ENCODE measurements at places on chromosomes 3 and 15.

GRCh38 chr15:76947454-76947853, 15.9 kb downstream of the RCN2 start:
- no peak for DNase-seq

DNA sequence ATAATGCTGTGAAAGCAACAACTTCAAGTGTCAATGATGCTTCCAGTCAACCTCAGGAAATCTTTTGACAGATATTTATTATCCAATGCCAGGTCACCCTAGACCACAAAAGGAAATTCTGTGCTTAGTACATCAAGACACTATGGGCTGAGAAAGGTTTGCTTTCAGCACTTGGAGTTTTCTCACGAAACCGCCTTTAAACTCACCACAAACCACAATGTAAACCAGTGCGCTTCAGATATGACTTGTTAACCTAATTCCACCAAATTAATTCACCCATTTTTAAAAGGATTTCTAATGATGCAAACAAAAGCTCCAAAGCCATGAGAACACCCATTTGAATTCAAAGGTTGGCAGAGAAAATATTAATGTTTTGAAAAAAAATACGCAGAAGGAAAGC, 292.9 kb upstream of the NR2F2 start:
- DNase-seq, result no peak

- no peak for DNase-seq
Measured at GRCh38 chr3:111236836-111237713, 165.5 kb downstream of the NECTIN3 start.

DNA sequence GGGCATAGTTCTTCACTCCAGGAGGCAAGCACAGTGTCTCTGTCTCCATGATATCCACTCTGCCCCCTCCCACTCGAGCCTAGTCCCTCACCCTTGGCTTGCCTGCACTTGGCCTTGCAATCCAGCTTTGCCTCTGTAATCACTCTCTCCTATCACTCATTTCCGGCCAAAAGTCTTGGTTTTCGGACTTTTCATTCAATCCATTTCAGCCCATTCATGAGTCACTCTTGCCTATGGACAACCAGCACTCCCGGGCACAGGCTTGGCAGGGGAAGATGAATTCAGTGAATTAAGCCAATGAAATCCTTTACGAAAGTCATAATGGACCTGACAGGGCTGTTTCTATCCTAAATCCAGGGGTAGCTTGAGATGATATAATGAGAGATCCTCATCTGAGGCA, 21.7 kb downstream of the DAZL start:
- no peak for DNase-seq

DNA sequence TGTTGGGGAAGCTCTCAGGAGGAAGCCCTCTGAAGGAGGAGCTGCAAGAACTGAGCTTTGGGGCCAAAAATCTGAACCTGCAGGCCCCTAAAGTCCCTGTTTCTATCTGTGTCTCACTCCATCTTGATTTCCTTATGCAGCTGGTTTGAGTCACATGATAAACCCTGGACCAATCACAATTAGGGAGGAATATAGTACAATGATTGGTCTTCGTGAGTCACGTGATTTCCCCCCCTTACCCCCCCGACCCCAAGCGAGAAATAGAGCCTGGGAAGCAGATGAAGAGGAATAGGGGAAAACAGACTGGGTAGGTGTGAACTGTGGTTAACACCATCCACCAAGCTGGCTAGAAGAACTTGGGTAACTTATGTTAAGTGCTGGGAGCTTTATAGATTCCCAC, 12.9 kb downstream of the CRABP1 start:
- DNase-seq, result no peak

Measured in Panc1 (cell line).